ENCODE measurements at places on chromosomes 13 and 19.
A peak's percentile ranks its signal among the peaks of the same experiment; 100 is the strongest.

GRCh38 chr13:109281903-109282635, 504.3 kb downstream of the IRS2 start:
- DNase-seq, result no peak

GRCh38 chr19:39745643-39746042, 7.8 kb upstream of the CLC start:
- no peak for DNase-seq

GRCh38 chr13:41408746-41409145, 48.6 kb upstream of the RGCC start:
- DNase-seq, result no peak

- DNase-seq, result no peak
Measured at GRCh38 chr13:20354722-20355121, 122.6 kb upstream of the GJB6 start.

- DNase-seq, result no peak
Measured at GRCh38 chr19:56087647-56088496, 33.2 kb downstream of the ZNF787 start.

DNA sequence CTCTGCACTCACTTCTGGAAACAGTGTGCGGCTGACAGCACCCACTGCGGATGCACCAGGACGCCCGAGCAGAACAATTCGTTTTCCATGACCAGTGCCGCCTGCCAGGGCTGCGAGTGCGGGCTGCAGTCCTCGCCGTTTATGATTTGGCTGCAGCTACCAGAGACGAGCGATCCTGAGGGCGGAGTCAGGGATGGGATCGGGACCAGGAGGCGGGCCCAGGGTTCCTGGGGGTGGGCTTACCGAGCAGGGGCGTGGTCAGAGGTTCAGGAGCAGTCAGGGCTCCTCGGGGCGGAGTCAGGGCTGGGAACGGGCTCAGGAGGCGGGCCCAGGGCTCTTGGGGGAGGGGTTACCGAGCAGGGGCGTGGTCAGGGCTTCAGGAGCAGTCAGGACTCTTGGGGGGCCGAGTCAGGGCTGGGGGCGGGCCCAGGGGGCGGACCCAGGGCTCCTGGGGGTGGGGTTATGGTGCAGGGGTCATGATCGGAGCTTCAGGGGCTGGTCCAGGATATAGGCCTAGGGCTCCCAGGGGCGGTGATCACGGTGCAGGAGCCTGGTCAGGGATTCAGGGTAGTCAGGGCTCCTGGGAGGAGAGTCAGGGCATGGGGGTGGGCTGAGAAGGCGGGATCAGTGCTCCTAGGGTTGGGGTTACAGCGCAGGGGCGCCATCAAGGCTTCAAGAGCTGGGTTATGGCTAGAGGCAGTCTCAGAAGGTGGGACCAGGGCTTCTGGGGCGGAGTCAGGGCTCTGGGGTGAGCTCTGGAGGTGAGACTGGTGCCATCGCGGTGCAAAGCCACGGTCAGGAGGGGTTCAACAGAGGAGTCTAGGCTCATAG, 1.7 kb downstream of the KLK4 start:
- peak; percentile 45 for DNase-seq

- no peak for DNase-seq
Measured at GRCh38 chr13:113327391-113327765, 30.3 kb downstream of the LAMP1 start.

- DNase-seq, result no peak
Measured at GRCh38 chr19:33434069-33434885, 60.8 kb downstream of the CEBPG start.

- no peak for DNase-seq
Measured at GRCh38 chr19:30314056-30314804, 58.0 kb upstream of the ZNF536 start.

- DNase-seq, result no peak
Measured at GRCh38 chr19:787536-787935, 9.7 kb upstream of the PTBP1 start.

- no peak for DNase-seq
Measured at GRCh38 chr13:20291037-20291436, 58.9 kb upstream of the GJB6 start.

DNA sequence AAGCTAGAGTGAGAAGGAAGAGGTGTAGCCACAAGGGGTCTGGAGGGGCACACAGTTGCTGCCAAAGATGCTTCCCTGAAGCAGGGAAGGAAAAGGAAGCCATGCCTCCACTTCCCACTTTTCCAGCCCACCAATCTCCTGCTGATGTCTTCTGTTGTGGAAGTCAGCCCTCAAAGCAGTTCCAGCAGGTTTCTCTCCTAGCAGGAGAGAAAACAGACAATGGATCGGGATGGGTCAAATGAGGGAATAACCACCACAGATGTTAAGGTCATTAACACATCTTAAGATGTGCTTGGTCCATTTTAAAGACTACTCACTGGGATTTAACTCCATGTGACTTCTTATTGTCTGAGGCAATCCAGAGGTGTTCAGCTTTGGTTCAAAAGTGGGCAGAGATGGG, 284.1 kb upstream of the SOX21 start:
- no peak for DNase-seq

- peak; percentile 45 for DNase-seq
Measured at GRCh38 chr19:46014941-46015686, 7.7 kb downstream of the PGLYRP1 start.

DNA sequence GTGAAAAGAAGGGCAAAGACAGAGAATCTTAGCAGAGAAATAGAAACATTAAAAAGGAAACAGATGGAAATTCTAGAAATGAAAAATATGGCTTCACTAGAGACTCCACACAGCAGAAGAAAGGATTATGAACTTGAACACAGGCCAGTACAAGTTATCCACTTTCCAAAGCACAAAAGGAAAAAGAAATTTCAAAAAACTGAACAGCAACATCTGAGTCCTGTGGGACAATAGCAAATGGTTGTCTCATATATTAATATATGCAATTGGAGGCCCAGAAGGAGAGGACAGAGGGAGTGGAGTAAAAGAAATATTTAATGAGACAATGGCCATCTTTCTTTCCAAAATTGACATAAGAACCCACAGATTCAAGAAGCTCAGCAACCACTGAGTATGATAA, 141.7 kb upstream of the GJB6 start:
- no peak for DNase-seq

DNA sequence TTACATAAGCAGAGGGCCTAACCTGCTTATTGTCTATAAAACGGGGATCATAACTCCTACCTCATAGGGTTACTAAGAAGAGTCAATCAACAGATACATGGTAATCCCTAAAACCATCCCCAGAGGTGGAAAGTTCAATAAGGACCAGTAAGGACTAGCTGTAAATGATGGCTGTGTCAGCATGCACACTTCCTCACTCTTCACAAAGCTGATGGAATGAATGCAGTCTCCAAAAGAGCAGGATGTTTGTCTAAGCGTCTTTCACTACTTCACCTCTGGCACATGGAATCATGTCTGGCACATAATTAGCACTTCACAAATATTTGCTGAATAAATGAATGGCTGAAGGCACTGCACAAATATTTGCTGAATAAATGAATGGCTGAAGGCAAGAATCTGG, 134.2 kb downstream of the MIPEP start:
- DNase-seq, result no peak

DNA sequence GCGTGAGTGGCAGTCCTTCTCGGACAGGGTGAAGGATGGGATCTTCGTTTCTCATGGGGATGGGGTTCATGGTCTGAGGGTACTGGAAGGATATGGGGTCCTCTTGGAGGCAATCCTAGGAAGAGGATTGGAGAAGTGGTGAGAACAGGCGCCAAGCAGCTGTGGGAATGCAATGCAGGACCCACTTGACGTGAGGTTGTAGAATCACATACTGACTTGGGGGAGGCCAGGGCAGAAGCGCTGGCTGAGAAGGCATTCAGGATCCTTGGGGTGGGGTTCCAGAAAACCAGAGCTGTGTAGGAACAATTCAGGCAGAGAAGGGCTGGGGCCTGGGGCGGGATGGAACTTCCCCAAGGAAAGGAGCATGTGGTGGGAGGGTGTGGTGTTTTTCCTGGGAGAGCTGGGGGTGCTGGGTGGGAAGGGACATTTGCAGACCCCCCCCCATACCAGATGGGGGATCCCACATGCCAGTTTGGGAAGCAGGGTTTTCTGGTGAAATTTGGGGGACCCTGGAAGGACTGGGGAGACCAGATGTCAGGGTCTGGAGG, 852 bp downstream of the KLK1 start:
- no peak for DNase-seq

DNA sequence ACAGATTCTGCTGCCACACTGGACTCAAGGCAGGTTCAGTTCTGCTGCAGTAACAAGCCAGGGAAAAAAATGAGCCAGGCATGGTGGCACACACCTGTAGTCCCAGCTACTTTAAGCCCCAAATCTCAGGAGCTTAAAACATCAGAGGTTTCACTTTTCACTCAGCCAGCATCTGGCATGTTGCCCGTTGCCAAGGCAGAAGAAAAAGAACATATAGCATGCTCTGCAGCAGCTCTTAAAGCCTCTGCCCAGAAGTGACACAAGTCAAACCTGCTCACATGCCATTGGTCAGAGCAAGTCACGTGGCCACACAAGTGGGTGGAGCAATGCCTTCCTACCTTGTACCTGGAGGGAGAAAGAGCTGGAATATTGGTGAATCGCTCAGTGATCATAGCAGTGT, 14.7 kb upstream of the ADGRE5 start:
- DNase-seq, result peak; percentile 56

DNA sequence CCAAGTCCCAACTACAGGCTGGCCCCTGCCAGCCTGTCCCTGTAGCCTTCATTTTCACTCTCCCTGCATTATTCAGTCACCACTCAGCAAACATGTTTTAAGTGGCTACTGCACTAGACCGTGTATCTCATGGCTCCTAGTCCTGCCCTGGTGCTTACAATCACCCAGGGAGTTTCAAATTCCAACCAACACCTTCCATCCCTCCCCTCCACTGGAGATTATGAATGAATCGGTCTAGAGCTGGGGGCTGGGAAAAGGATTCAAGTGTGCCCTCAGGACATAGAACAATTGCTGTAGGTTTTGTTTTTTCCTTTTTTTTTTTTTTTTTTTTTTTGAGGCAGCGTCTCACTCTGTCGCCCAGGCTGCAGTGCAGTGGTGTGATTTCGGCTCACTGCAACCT, 15.0 kb upstream of the TNFAIP8L1 start:
- no peak for DNase-seq

GRCh38 chr13:50357586-50358118, 342.4 kb downstream of the KCNRG start:
- DNase-seq, result peak; percentile 63

DNA sequence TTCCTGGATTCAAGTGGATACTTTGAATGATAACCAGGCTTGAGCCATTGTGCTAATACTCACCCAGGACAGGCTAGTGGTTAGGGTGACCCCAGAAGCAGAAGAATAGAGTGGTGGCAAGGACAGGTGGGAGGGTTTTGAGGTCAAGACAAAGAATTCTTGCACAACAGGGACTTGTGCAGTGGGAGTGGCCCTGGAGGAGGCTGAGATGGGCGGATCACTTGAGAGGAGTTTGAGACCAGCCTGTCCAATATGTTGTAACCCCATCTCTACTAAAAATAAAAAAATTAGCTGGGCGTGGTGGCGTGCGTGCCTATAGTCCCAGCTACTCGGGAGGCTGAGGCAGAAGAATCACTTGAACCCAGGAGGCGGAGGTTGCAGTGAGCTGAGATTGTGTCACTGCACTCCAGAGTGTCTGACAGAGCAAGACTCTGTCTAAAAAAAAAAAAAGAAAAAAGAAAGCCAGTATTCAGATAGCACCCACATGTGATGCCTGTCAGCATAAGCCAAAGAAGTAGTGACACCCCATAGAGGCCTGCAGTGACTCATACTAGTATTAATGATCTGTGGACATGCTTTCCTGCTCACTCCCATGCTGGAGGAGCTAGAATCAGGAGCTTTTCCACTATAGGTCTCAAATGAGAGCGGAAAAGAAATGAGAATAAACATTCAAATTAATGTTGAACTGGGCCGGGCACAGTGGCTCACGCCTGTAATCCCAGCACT, 78.7 kb downstream of the RNF17 start:
- no peak for DNase-seq

- no peak for DNase-seq
Measured at GRCh38 chr13:107020393-107020792, 452.5 kb upstream of the ARGLU1 start.

GRCh38 chr13:43054803-43055802, 31.7 kb downstream of the DNAJC15 start:
- peak; percentile 92 for DNase-seq

GRCh38 chr13:114099191-114099590, 33.2 kb downstream of the RASA3 start:
- peak; percentile 96 for DNase-seq

DNA sequence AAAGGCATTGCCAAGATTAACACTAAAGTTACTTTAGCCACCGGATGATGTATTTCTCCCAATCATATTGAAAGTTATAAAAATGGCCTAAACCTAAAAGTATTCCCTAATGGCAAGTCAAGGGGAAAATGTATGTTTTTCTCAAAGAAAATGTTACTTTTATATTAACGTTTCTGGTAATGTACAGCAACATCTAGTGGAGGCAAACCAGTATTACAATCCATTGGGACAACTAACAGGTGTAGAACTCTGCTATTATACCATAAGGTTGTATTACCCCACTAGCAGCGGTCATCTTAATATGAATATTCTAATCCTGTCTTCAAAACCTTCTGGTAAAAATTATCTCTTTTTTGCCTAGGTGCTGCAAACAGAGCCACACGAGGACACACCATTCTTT, 69.2 kb downstream of the ZNF100 start:
- DNase-seq, result peak; percentile 30

GRCh38 chr19:37654629-37655300, 500 bp downstream of the ZFP30 start:
- peak; percentile 39 for DNase-seq

GRCh38 chr13:111256458-111256857, 64.0 kb upstream of the TEX29 start:
- no peak for DNase-seq

GRCh38 chr13:111153279-111153976, 38.3 kb downstream of the ARHGEF7 start:
- peak; percentile 92 for DNase-seq

DNA sequence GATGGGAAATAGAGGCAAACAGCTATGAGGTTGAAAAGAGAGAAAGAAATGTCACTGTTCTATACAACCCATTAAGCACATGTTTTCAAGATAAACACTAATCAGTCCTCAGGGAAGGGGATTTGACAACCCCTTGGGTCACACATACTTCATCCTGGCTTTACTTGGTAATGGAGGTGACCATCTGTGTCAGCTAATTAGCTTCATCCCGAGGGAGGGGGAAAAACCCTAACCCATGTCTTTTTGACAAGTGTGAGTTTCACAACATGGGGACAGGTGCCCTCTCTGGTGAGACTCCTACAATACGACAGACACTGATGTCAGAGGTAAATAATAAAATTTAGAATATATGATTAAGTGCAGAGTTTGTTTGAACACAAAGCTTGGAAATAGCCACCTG, 43.1 kb downstream of the ZNF611 start:
- DNase-seq, result no peak

DNA sequence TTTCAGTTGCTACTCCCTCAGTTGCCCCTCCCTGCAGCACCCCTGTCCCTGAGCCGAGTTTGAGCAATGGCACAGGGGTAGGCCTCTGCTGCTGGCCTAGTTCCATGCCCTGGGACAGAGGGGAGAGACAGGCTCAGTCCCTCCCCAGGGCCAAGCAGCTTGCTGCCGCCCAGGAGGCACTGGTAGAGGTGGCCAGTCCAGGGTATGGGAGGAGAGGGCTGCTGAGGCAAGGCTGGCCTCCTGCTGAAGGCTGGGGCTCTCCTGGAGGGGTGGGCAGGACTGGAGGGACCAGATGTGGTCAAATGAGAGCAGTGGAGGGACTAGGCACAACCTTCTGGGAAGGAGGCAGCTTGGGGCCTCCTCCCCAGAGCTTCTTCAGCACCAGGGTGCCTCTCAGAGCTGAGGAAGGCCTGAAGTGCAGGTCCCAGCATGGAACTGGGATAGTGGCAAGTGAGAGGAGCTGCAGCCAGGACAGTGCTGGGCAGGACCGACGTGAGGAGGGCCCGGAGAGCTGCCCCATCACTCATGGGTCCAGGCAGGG, 29.8 kb upstream of the VSTM2B start:
- no peak for DNase-seq

GRCh38 chr13:88086577-88086976, 415.4 kb downstream of the SLITRK5 start:
- peak; percentile 1 for DNase-seq
